Activated T-cell treated with anti-CD3 and anti-CD28 coated beads for 24 hours (primary cell): ENCODE measurements at places on chromosomes 16 and 17.

DNA sequence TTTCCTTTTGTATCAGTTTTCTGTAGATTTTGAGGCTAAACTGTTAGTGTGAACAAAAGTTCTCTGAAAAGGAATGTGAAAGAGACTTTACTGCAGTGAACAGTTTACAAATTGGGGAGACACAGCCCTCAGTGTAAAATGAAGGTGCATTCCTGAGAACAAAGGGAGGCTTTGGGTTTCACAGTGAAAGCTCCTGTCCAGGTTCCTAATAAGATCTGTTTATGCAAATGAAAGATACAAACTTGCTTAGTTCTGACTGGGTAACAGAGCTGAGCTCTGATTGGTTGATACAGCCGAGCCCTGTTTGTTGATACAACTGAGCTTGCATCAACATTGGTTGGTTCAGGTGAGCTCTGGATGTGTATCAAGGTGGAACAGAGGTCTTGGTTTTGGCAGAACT lies 8.3 kb upstream of the CDRT15 start:
- no peak for DNase-seq

- DNase-seq: no peak
Measured at GRCh38 chr16:52532384-52532783, 14.6 kb downstream of the TOX3 start.

DNA sequence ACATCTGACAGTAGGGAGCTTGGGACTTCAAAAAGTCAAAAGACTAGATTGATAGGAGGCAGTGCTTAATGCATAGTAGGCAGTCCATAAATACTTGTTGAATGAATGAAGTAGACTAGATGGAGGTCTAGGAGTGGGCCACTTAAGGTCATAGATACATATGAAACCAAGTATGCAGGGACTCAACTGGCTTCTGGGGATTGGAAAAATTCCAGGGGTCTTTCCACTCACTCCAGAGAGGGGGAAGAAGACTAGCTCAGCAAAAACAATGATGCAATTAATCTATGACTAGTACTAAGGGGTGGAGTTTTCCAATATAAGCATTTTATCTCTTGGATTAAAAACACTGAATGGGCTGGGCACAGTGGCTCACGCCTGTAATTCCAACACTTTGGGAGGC lies 298.3 kb upstream of the XYLT1 start:
- DNase-seq: no peak

GRCh38 chr17:2799653-2800052 lies 3.4 kb downstream of the RAP1GAP2 start:
- no peak for DNase-seq

DNA sequence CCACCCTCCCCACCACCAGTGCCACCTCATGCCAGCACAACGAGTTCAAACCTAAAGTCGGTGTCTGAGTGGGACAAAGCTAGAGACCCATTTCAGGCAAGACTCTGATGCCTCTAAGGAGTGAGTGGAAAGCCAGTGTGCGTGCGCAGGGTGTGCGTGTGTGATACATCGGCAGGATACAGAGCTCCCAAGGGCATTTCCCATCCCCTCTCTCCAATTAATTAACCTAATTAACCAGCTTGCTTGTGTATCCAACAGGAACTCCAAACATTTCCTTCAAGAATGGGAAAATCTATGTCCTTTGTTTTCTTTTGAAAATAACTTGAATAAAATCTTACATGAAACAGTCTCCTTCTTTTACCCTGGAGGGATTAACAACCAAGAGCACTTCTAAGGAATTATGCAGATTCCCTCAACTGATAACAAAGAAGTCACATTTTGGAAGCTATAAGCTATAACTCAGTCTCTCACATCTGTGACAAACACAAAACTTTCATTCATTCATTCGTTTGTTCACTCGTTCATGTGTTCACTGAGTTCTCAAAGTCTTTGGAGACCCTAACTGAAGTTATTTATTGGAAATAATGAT lies 9.9 kb downstream of the ATPAF2 start:
- no peak for DNase-seq
